CD8-positive, alpha-beta T cell (primary cell): ENCODE measurements at places on chromosomes 7 and 10. TPM values are rescaled to one million over a fixed set of nuclear protein-coding genes. Genes with fewer than 3 reads are reported as not detected.

ST8SIA6 gene
- 0.14 TPM for total RNA-seq

DNA sequence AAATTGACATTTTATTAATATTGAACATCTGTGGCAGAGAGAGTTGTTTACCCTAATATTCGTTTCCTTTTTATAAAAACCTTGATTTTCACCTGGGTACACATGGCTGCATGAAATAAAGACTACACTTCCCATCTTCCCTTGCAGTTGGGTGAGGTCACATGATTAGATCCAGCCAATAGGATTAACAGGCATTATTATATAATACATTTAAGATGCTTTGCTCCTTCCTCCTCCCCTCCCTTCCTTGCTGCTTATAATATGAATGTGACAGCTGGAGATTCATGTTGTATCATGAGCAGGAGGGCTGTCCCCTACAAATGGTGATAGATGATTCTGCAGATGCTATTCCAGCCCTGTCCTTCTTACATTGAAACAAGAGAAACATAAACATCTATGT is 146.6 kb downstream of the SH2D4B start:
- peak; percentile 62 for DNase-seq

GRCh38 chr7:22639396-22639795 is 87.6 kb upstream of the IL6 start:
- no peak for DNase-seq

GRCh38 chr7:100561491-100562194 is 12.1 kb downstream of the SAP25 start:
- DNase-seq: no peak

DNA sequence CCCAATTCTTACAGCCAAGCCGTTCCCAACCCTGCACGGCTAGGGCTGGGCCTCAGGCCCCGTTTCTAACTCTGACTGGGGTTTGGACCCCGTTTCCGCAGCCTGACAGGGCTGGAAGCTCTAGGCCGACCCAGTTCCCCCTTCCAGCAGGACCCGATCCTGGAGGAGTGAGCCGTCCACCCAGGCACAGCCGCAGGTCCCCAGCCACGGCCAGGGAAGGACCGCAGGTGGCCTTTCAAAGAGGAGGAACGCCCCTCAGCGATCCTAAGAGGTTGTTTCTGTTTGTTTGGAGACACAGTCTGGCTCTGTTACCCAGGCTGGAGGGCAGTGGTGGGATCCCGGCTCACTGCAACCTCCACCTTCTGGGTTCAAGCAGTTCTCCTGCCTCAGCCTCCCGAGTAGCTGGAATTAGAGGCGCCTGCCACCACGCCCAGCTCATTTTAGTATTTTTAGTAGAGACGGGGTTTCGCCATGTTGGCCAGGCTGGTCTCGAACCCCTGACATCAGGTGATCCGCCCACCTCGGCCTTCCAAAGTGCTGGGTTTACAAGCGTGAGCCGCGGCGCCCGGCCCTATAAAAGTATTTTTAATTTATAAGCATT is 778 bp upstream of the GET4 start:
- DNase-seq: no peak

MKI67 gene
- 1.9 TPM for total RNA-seq

- no peak for DNase-seq
Measured at GRCh38 chr10:3622845-3623621, 162.0 kb downstream of the KLF6 start.

ANKRD30A gene
- not detected for total RNA-seq

- DNase-seq: no peak
Measured at GRCh38 chr7:47095946-47096345, 486.0 kb downstream of the TNS3 start.

DNA sequence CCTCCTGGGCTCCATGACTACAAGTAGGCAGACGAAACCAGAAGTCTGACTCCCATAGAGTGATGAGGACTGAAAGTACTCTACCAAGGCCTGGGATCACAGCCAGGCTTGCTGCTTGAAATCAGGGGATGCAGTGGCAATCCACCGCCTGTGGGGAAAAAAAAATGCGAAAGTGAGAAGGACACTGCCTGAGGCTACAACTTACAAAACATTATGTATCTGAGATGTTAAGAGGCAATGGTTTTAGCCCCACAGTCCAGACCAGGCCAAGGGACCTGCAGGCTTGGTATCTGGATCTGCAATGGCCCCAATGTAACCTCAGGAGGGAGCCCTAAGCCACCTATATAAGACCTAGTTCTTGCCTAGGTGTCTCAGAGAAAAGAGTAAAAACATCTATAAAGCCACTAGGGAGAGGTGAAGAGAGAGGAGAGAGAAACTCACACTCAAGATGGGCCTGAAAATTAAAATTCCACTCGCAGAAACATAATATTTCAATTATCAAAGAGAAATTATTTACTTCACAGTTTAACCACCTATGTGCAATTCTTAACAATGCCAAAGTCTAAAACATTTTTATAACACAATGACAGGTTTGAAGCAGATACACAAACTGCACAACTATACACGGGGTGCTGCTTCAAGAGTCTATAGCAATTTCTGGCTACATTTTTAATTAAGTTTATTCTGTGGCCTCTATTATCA is 13.9 kb downstream of the DNAJC1 start:
- DNase-seq: no peak

DNA sequence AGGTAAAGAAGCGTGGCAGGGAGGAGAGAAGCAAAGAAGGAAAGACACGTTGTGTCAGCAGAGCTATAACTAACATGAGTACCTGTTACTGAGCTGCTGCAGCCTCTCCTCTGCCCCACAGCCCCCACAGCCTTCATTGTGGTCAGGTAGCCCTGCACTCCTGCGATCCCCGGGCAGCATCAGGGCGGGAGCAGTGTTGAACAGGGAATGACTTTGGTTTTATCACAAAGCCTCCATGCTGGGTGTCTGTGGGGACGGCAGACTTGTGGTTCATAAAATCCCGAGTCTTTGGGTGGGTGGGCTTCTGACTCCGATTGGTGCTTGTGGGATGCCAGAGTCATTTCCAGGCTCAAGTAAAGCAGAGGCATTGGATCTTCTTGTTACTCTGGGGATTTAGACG is 14.8 kb upstream of the PRKAG2 start:
- no peak for DNase-seq

FAM24A gene
- not detected for total RNA-seq

DNA sequence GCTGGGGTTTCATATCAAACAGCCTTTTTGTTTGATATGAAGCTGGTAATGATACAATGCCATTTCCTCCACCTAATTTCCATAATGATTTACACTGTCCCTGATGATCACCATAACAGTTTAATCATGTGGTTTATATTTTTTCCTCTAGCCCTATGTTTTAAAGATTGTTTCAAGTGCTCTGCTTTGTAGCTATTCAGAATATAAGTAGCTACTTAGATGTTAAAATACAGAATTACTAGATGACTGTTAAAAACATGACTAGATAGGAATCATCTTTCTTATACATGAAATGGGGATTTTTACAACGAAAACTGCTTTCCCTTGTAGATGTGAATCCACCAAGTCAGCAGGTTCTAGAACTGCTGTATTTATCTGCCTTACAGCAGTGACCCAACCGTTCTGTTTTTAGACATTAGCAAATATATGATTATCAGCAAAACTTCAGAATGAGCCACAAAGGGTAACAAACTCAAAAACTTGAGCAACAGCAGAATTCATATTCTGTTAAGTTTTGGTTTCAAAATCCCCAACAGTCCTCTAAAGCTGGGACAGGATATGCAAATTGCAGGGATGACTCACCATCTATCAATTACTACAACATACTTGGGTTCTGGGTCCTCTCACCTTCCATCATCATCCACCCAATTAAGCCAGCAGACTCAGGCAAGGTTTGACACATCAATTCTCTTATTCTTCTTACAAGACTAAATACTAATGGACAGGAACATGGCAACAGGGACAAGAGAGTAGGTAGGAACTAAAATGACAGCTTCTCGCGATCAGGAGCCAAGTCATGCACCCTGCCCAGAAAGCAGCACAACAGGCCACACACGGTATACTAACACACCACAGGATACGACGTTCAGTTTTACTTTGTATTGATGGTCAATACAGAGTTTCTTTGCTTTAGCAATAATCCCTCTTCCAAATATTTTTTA is 83.9 kb downstream of the PIP4K2A start:
- DNase-seq: peak; percentile 53

DNA sequence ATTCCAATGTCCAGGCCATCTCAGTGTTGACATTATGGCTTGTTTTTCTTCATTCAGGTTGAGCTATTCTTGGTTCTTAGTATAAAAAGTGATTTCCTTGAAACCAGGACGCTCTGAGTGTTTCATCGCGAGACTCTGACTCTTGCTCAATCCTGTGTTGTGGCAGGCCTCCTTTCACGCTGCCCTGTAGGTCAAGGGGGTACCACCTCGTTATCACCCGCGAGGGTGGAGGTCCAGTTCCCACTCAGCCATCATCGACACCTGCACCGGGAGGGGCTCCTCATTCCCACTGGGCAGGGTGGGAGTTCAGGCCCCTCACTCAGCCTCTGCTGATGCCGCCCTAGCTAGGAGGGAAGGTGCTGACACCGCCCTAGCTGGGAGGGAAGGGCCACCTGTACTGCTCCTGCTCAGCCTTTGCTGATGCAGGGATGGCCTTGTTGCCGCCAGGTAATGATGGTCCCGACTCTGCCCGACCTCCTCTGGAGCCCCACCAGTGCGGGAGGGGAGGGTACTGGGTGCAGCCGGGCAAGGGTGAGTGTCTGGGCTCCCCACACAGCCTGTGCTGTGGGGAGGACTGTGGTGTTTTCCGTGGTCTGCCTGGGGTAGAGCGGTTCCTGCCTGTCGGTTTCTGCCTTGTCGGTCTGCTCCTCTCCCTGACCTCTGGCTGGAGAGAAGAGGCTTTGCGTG is 16.4 kb downstream of the IQCE start:
- DNase-seq: no peak

DNA sequence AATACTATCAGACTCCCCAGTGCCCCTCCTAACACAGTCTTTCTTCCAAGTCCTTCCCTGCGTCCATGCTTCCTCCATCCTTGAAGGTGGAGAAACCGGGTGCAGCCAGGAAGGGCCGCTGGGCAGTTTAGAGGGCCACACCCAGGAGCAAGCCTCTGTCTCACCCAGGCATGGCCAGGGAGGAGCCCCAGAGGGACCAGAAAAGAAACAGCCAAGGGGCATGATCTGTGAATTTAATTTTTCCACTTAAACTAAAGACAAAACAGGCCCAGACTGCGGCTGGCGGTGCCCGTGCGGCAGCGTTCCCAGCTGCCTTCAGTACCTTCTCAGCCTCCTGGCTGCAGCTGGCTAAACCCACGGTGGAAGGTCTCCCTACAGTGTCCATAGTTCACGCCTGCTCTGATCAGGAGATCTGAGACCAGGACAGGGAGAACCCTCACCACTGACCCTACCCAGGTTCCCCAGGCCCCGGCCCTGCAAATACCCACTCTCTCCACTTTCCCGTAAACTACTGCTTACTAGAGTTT is 12.9 kb downstream of the UNCX start:
- no peak for DNase-seq

- DNase-seq: no peak
Measured at GRCh38 chr7:12322284-12322902, 81.3 kb downstream of the VWDE start.

- DNase-seq: no peak
Measured at GRCh38 chr7:128063088-128063487, 31.9 kb upstream of the LRRC4 start.

DNA sequence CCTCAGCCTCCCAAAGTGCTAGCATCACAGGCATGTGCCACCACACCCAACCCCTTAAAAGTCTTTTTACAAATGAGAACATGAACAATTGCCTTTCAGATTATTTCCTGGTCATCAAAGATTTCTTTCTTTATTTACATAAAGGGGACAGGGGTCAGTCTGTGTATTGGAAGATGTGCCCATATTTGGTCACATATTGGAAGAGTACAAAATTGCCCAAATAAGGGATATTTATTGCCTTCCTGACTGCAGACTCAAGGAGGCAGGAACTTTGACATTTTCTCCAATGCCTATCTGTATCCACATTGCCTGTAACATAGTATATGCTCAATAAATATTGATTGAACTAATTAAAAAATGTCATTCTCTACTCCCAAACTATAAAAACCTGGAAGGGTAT is 25.9 kb upstream of the HERPUD2 start:
- no peak for DNase-seq

GRCh38 chr7:134721171-134721570 is 58.3 kb upstream of the CALD1 start:
- DNase-seq: no peak

DNA sequence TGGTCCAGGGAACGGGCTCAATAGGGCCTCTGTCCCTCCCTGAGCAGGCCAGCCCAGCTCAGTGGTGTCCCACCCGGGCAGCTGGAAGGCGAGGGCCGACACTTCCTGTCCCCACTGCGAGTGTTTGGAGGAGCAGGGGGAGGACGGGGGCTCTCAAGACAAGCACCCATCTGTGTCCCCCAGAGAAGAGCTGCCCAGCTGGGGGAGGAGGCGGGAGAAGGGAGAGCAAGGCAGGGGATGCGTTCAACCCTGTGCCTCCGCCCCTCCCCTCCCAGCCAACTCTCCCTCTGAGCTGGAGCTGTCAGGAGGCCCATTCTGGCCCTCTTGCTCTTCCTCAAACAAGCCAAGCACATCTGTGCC is 35.7 kb downstream of the ZCCHC24 start:
- no peak for DNase-seq

DNA sequence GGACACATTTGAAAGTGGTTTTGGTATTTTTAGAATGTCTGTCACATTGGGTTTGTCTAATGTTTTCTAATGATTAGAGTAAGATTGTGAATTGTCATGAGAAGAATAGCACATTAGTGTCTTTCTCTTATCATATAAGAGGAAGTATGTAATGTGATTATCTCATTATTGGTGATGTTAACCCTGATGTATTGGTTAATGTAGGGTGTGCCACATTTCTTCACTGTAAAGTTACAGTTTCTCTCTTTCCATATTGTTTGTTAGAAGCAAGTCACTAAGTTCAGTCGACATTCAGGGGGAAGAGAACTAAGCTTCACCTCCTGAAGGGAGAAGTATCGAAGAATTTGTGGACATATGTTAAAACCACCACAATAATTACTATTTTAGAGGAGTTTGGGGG is 56.3 kb upstream of the DNAH11 start:
- no peak for DNase-seq

DNA sequence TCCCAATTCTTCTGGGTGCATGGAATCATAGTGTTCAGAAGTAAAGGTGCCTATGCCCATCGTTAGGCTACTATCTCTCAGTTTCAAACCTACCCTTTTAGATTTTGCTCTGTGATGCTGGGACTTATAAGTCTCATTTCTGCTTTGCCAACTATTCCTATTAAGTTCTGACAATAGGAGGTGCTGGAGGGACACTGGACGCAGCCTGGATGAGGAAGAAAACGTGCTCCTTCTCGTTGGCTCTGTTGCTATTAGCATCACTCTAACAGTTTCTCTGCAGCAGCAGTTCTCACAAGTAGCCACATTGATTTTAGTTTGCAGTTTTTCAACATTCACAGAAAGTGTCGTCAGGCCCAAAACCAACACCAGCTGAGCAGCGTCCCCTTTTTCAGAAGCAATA is 72.4 kb downstream of the ABCC2 start:
- DNase-seq: no peak

- DNase-seq: no peak
Measured at GRCh38 chr7:157090485-157091165, 48.1 kb upstream of the UBE3C start.

GJD4 gene
- total RNA-seq: not detected

DNA sequence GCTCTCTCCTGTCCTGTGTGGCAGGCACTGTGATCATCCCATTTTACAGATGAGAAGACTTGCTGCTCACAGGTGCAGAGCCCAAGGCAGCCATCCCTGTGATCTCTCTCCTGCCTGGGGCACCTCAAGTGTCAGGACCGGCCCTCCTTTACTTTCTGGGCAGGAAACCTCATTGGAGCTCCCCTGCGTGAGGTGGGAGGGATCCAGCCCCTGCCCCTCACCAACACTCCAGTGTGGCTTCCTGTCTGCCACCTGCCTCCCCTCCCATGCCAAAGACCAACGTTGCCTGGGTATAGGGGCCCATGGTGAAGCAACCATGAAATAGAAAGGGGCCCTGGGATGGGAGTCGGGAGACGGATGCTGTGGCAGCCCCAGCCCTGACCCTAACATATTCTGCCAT is 91.2 kb upstream of the MYL10 start:
- no peak for DNase-seq
